ENCODE measurements at places on chromosomes 7 and 10.

DNA sequence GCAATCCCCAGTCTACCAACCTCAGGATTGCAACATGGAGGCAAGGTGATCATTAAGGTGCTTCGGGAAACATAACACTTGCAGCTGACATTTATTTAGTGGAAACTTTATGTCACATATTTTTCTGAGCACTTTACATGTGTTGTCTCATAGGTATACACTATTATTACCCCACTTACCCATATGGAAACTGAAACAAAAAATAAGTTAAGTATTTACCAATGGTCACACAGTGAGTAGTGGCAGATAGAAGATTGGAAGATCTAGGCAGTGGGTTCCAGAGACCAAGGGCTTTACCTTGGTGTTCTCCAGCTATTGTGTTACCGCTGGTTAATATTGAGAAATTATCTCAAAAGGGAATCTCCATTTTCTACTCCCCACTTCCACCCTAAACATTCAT, 1279.1 kb upstream of the SORCS1 start:
- DNase-seq: no peak

- DNase-seq: peak; percentile 42
These were observed 21.9 kb upstream of the KCNK18 start for GRCh38 chr10:117175215-117175900.

DNA sequence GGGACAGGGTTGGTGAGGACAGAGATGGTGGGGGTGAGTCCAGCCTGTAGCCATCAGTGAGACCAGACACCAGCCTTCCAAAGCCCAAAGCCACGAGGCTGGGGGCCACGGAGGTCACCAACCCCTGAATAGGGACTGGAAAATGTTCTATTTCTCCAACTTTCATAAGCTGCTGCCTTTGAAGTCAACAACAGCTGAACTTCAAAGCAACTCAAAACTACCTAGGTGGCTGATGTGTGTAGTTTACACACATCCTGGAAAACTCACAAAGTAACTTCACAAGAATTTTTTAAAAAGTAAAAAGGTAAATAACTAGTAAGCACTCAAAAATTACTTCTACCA, 88.8 kb downstream of the CHST15 start:
- DNase-seq: no peak

GRCh38 chr10:112991888-112992491, 41.9 kb downstream of the TCF7L2 start:
- peak; percentile 90 for DNase-seq

DNA sequence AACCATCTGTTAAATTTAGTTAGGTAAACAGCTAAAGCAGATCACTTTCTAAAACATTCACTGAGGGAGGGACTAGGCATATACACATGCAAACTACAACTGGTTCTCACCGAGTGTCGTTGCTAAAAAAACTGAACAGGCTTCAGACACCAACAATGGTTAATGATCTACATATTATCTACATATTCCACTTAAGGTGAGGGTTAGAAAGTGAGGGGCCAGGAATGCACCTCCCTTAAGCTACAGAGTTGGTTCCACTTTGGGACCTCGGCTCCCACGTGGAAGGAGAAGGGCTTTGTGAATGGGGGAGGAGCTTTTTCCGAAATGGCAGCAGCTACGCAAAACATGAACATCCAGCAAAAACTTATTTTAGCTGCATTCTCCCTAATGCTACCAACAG, 5.8 kb downstream of the CTBP2 start:
- DNase-seq: no peak

DNA sequence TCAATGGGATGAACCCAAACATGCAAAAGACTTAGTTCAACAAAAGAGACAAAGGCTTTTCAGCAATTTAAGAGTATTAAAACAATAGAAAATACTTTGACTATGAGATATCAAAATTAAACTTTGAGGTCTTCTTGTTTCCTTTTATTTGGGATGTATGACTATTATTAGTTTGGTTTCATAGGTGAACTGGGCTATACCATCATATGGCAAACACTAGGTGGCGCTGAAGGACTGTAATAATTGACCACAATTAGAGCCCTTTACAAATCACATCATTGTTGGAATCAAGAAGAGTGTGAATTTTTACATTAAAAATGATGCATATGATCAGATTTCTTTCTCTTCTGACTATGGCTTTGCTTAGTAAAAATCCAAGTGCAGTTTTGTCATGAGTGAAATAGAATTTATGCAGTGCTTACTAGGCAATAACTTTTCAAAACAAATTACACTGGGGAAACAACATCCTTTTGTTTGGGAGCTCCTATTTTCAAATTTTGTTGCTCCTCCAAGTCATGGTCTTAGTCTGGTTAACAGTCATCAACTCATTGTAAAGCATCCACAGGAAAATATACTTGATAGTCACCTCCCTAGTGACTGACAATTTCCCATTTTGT, 14.7 kb upstream of the NXPH1 start:
- no peak for DNase-seq

DNA sequence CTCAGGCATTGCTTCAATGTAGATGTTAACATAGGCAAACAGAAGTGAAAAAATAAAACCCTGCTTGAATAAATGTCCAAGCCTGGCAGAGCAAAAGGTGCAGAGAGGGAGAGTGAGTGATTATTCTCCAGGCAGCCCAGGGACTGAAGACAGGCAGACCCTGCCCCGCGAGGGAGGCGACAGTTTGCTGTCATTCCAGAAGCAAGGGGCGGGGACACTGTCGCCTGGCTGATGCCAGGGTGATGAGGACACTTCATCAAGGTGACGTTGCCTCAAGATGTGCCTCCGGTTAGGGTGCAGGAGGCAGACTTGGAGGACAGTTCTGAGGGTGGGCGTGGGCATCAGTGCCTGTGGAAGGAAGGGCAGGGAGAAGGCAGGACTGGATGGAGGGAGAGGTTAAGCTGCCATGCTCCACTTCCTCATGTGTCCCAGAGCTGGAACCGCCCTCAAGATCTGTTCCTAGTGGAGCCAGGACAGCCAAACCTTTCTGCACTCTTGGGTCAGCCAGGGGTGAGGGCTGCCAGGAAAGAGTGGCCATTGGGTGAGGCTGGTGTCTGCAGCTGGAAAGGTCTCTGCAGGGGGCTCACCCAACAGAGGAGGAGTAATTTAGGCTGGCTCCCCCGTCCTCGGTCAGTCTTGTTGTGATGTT, 560.5 kb upstream of the MKI67 start:
- no peak for DNase-seq

GRCh38 chr7:16891338-16891737, 9.6 kb upstream of the AGR3 start:
- peak; percentile 65 for DNase-seq

GRCh38 chr7:127821146-127821545, 169.2 kb downstream of the SND1 start:
- no peak for DNase-seq

DNA sequence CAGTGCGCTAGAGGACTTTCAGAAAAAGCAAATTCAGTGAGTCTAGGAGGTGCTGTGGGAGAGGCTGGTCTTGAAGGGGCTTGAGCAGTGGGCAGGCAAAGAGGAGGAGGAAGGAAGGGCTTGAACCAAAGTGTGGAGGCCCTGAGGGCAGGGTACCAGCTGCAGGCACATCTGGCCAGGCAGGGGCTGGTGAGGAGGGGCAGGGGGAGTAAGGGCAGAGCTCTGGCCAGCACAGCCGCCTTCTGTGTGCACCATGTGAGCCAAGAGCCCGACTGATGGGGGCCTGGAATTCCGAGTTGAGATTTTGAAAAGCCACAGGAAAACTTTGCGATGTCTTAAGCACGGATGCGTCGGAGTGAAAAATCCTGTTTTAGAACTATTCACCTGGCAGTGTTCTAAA, 74.5 kb downstream of the PRPF18 start:
- DNase-seq: no peak

DNA sequence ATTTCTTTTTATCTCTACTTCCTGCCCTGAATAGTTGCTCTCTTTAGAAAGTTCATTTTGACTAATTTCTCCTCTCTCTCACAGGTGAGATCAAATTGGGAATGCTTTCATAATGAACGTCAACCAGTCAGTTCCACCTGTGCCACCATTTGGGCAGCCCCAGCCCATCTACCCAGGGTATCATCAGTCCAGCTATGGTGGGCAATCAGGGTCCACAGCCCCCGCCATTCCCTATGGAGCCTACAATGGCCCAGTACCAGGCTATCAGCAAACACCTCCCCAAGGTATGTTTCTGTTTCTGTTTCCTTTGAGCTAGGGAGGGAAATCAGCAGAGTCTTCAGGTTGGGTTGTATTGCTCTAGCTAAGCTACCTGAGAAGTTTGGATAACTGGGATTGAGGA, 2.5 kb downstream of the SEC24C start:
- DNase-seq: no peak

DNA sequence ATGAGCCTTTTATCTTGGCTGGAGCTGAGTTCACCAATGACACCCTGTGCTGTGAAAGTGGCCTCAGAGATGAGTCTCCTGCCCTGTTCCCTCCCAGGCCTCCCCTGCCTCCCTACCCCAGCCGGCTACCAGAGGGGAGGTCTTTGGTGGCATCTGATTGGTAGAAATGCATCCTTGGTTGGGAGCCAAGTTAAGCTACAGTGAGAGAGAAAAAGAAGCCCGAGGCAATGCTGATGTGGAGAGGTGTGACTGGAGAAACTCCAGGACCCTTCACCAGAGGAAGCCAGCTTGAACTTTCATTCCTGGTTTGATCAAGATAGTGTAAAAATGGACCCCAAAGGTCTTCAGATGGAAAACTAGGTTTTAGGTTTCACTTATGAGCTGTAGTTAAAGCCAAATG, 191.1 kb upstream of the TCF7L2 start:
- DNase-seq: no peak

DNA sequence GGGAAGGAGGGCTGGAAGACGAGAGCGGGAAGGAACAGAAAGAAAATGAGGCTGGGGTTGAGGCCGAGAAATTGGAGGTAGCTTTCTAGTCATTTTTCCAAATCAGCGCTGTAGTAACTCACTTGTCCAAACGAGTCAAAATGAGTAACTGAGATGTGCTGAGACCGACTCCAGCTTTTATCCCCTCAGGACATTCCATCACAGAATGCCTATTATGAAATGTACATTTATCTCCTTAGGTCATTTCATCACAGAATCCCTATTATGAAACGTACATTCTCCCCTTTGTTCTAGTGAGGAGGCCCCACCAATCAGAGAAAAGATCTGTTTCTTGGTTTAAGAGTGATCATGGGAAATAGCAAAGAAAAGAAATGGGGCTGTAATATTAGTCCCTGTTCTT, 55.7 kb upstream of the AMPH start:
- no peak for DNase-seq

DNA sequence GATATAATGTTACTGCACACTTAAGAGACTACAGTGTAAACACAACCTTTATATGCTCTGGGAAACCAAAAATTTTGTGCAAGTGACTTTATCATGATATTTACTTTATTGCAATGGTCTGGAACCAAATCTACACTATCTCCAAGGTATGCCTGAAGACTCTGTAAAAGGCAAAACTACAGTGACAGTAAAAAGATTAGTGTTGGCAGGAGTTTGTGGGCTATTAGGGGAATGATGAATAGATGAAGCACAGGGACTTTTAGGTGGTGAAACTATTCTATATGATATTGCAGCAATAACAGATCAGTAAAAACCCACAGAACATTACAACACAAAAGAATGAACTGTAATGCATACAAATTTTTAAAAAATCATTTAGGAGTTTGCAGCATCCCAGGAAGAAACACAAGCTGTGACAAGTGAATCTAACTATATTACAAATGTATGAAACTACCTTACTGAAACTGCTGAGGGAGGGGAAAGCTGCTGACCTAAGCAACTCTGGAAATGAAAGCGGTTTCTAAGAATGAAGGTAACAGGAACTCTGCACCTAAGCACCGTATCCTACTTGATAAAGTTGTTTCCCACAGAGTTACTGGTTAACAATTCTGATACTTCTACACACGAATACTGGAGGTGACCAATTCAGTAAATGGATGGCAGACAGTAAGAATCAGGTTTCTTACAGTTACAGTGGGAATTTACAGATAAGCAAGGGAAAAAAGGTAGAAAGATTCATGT, 82.6 kb downstream of the ATE1 start:
- DNase-seq: no peak

DNA sequence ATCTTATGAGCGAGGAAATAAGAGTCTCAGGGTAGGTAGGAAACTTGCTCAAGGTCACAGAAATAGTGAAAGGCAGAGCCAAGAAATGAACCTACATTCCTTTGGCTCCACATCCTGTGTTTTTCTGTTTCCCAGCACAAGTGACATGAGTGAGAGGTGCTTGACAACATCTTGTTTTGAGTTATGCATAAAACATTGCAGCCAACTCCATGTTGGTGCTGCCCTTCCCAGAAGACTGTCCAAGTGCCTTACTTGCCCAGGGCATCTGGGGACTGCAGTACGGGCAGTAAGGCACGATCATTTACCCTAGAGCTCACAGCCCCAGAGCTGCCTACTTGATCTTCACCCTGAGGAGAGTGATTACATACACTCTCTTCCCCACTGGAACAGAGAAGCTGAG, 148.8 kb downstream of the NOC3L start:
- DNase-seq: no peak

DNA sequence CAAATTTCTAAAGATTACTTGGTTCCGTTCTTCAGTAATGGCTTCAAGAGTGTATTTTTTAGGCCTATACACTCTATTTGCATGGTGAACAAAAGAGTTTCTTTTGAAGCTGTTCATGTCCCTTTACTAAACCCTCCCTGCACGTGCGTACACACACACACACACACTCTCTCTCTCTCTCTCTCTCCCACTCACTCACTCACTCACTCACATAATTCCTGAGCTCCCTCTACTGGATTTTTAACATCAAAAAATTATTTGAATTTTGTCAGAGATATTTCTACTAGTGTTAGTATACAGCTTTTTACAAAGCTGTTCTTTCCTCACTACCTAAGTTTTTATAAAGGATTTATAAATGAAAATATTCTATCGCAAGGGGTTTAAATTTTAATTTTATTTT, 85.9 kb downstream of the UBE3C start:
- DNase-seq: no peak

DNA sequence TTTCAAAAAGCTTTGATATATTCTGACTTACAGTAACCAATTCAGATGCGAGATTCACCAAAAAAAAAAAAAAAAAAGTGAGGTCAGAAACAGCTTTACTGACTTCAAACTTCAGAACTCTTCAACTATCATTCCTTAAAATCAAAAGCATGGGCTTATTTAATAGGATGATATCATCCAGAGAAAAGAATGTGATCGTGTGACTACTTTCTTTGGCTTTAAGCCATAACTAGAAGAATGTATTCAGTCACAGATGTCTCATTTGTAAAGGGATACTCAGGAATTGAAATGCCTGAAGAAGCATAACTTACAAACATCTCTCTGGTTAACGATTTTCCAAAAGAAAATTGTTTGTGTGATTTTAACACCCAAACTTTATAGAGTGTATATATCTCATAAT, 11.5 kb downstream of the TPK1 start:
- DNase-seq: no peak

- no peak for DNase-seq
These were observed 74.1 kb downstream of the ADD3 start for GRCh38 chr10:110081911-110082310.

DNA sequence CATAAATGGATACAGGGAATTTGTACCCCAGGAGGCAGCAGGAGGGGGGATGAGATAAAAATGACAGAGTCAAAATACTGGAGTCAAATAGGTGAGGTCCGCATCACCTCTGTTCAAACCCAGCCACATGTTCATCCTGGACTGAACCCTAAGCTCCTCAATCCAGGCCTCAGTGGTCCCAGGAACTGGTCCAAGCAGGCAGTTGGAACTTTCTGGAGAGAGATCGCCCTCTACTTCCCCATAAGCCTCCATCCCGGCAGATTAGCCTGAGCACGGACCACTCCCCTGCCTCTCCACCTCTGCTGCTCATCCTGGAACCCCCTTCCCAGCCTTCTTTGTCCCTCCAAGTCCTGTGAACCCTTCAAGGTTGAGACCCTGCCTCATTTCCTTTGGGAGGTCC, 959.7 kb upstream of the ZNF722 start:
- DNase-seq: no peak

GRCh38 chr10:62492012-62492869, 118.1 kb downstream of the ZNF365 start:
- DNase-seq: no peak
